ENCODE measurements at places on chromosomes 11 and 22.
A peak's percentile ranks its signal among the peaks of the same experiment; 100 is the strongest.

GRCh38 chr22:26651815-26652214, 5.6 kb upstream of the MIAT start:
- DNase-seq = no peak

GRCh38 chr11:57792060-57792541, 30.5 kb downstream of the CTNND1 start:
- peak; percentile 26 for DNase-seq

DNA sequence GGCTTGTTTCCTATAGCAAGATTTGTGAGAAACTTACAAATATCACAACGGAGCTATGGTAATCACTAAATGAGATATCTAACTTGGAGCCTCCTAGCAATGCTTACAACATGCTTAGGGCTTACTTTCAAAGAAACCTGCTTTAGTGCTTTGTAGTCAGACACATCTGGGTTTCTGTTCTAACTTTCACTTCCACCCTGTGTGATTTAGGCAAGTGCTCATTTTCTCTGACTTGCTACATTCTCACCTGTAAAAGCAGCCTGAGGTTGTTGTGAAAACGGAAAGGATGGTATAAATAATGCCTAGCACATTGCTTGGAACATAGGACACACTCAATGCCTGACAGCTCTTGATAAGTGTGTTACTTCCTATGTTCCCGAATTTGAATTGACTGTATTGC, 45.6 kb downstream of the LRRC4C start:
- no peak for DNase-seq

DNA sequence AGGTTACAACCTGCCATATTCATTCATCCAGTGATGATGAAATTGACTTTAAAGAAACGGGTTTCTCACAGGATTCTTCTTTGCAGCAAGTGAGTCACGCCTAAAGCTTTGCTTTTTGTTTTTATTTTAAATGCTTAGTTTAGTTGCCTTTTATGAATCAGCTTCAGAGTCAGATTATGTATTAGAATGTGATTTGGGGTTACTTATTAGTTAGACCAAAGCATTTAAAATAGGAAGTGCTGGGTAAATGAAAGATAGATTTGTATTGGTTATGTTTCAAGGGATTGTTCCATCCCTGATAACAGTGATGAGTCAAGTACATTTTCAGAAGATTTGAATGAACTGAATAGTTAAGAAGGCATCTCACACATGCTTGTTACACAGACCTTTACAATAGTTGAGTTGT, 101.3 kb upstream of the GAL start:
- no peak for DNase-seq

DNA sequence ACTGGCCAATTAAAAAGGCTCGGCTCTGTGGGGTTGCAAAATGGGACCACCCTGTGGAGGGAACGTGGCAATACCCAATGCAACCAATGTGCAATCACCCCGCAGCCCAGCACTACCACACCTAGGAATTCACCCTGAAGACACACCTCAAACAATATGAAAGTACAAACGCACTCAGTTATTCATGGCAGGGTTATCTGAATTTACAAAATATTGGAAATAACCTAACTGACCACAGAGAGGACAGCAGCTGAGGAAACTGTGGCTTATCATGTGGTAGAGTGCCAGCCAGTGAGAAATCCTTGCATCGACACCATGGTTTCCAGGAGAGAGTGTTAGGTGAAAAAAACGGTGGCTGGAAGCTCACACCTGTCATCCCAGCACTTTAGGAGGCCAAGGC, 18.7 kb downstream of the ALG12 start:
- no peak for DNase-seq

DNA sequence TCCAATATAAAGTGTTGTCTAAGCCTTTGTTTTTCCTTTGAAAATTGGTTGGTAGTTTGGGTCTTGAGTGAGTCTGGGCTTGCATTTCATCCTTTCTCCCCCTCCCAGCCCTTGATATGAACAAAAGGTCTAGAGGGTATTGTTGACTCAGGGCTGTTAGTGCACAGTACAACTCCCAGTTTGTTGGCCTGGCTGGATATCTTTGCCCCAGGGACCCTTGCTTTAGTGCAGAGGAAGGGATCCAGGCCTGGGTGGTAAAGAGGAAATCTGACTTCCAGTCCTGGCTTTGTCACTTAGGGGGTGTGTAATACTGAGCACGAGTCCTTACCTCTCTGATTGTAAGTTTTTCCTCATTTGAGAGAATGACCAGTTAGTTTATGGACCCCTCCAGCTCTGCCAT, 330.4 kb downstream of the TMEM135 start:
- no peak for DNase-seq

- DNase-seq = no peak
Observed at GRCh38 chr11:104934594-104934993, 33.8 kb downstream of the CASP4 start.

GRCh38 chr11:93225662-93226061, 27.9 kb upstream of the SLC36A4 start:
- peak; percentile 59 for DNase-seq

DNA sequence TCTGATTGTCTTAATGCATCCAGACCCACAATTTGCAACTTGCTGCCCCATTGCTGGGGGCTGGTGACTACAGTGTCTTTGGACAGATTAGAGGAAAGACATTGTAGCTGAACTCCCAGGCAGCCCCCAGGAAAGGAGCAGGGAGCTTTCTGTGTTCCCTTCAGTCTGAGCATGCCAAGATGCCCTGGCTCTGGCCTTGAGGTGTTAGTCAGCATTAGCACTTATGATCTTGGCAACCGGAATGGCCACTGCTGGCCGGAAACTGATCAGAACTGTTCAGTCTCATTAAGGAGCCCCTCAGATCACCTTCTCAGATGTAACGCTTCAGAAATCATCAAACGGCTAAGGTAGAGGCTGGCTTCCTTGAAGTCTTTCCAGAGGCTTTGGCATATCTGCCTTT, 195.2 kb downstream of the NAV2 start:
- DNase-seq = no peak

GRCh38 chr11:34970033-34970432, 53.6 kb downstream of the PDHX start:
- DNase-seq = no peak

DNA sequence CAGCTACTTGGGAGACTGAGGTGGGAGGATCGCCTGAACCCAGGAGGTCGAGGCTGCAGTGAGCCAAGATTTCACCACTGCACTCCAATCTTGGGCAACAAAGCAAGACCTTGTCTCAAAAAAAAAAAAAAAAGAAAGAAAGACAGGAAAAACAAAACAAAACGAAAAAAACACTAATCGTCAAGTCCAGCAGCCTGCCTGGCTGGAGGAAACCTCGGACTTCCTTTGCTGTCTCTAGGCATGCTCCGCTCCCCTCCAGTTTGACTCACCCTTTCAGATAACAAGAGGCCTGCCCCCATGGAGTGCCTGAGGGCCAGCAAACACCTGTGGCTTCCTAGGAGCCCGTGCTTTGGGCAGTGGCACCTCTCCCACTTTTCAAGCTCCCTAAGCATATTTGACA, 28.8 kb upstream of the CHKA start:
- no peak for DNase-seq

DNA sequence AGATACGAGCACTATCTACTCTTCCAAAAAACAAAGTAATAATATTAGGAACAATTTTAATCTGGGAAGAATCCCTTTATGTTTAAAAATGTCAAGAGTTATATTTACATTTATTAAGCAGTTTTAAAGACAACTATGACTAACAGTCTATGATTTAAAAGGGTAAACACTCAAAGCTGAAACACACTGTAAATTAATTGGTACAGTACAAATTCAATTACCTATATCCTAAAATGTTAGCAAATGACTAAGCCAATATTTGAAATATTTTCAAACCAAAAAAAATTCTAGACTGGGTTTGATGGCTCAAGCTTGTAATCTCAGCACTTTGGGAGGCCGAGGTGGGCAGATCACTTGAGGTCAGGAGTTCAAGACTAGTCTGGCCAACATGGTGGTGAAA, 36.0 kb upstream of the CHRNA10 start:
- DNase-seq = no peak

DNA sequence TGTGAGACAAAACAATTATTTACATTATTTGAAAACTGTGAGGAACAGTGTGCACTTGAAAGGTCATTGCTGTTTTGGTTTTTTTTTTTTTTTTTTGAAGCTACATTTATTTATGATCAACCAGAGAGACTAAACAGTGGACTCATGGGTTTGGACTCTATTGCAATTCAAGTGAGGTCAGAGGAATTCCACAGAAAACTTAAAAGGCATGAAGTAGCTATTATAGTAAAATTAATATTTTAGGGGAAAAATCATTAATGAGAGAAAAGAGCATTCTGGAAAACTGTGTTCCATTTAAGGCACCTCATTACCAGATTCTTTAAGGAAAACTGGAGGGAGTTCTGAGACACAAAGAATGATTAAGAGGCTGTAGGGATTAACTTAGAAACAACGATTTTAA, 102.8 kb downstream of the WNT11 start:
- DNase-seq = no peak

Measured in midbrain (tissue), 1 donor.